ENCODE measurements at places on chromosomes 12 and 14. TPM values are rescaled to one million over a fixed set of nuclear protein-coding genes. Genes with fewer than 3 reads are reported as not detected.

RASAL1 gene
- 47.3 TPM for total RNA-seq

CCNK gene
- 11.7 TPM for total RNA-seq

MGAT4C gene
- under 0.01 TPM for total RNA-seq

DIO2 gene
- 1.2 TPM for total RNA-seq

CCDC177 gene
- total RNA-seq: not detected

GLI1 gene
- 0.45 TPM for total RNA-seq

SCYL2 gene
- total RNA-seq: 92.2 TPM

ANKRD33 gene
- total RNA-seq: not detected

VRTN gene
- total RNA-seq: not detected

MEG3 gene
- 133 TPM for total RNA-seq

TEX52 gene
- not detected for total RNA-seq

SVOP gene
- 0.89 TPM for total RNA-seq

SLC15A4 gene
- total RNA-seq: 37.8 TPM

SPTB gene
- total RNA-seq: 1.0 TPM

CAPS2 gene
- 1.3 TPM for total RNA-seq

C12orf43 gene
- total RNA-seq: 17.4 TPM

SDR39U1 gene
- 29.6 TPM for total RNA-seq

ERBB3 gene
- total RNA-seq: 367 TPM

ZDHHC22 gene
- not detected for total RNA-seq

BMP4 gene
- 76.4 TPM for total RNA-seq

RIPK3 gene
- total RNA-seq: 11.2 TPM

CCDC38 gene
- not detected for total RNA-seq

BHLHE41 gene
- 4.7 TPM for total RNA-seq

ANG gene
- total RNA-seq: 0.58 TPM

BDKRB1 gene
- total RNA-seq: not detected

MYBPC1 gene
- total RNA-seq: not detected

CCDC198 gene
- 1.3 TPM for total RNA-seq

NRL gene
- total RNA-seq: 4.1 TPM

ACYP1 gene
- not detected for total RNA-seq

IFNG-AS1 gene
- not detected for total RNA-seq

SMOC1 gene
- 2.8 TPM for total RNA-seq

RDH16 gene
- total RNA-seq: 0.37 TPM

TRPV4 gene
- not detected for total RNA-seq

TXNRD1 gene
- total RNA-seq: 158 TPM

EPYC gene
- not detected for total RNA-seq

DIO3 gene
- total RNA-seq: not detected

CLEC2A gene
- total RNA-seq: not detected

PRKD1 gene
- 26.6 TPM for total RNA-seq

TAS2R19 gene
- not detected for total RNA-seq

ZNF84 gene
- total RNA-seq: 20.1 TPM

FAIM2 gene
- total RNA-seq: 2.2 TPM

OR6C2 gene
- not detected for total RNA-seq

MANSC4 gene
- not detected for total RNA-seq

SLC10A1 gene
- not detected for total RNA-seq

C14orf39 gene
- total RNA-seq: not detected

STAC3 gene
- total RNA-seq: 0.55 TPM

KLRG1 gene
- not detected for total RNA-seq

CISTR gene
- total RNA-seq: not detected

CD27 gene
- not detected for total RNA-seq

TOMM20L gene
- total RNA-seq: not detected

TMEM132D gene
- total RNA-seq: 0.92 TPM

ANO4 gene
- total RNA-seq: not detected

MUCL1 gene
- not detected for total RNA-seq

SMCO2 gene
- not detected for total RNA-seq

RCOR1 gene
- 60.7 TPM for total RNA-seq

RNF31 gene
- total RNA-seq: 199 TPM

SYCP3 gene
- not detected for total RNA-seq

SLIRP gene
- 217 TPM for total RNA-seq
